ENCODE measurements at places on chromosomes 4 and X.

GRCh38 chrX:40090961-40091360 is 6.8 kb downstream of the BCOR start:
- DNase-seq = no peak

DNA sequence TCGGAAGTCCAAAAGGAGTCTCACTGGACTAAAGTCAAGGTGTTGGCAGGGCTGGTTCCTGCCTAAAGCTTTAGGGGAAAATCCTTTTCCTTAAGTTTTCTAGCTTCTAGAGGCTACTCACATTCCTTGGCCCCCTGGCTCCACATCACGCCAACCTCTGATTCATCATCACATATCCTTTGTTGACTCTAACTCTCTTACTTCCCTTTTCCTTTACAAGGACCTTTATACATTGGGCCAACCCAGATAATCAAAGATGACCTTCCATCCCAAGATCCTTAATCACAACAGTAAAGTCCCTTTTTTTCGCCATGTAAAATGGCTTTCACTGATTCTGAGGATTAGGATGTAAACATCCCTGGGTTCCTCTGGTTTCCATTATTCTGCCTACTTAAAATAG is 146.4 kb upstream of the DCAF8L1 start:
- DNase-seq = no peak

DNA sequence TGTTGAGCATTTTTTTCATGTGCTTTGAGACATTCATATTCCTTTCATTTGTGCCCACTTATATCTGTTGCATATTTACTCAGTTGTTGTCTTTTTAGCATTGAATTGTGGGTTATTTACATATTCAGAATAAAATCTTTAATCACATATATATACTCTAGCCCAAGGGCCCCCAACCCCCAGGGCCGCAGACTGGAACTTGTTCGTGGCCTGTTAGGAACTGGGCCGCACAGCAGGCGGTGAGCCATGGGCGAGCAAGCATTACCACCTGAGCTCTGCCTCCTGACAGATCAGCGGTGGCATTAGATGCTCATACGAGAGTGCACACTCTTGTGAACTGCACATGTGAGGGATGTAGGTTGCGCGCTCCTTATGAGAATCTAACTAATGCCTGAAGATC is 480.6 kb downstream of the KCTD8 start:
- no peak for DNase-seq

GRCh38 chrX:84469226-84469625 is 33.0 kb downstream of the HDX start:
- DNase-seq = no peak

GRCh38 chrX:50100188-50100587 is 100.6 kb downstream of the AKAP4 start:
- DNase-seq = no peak

DNA sequence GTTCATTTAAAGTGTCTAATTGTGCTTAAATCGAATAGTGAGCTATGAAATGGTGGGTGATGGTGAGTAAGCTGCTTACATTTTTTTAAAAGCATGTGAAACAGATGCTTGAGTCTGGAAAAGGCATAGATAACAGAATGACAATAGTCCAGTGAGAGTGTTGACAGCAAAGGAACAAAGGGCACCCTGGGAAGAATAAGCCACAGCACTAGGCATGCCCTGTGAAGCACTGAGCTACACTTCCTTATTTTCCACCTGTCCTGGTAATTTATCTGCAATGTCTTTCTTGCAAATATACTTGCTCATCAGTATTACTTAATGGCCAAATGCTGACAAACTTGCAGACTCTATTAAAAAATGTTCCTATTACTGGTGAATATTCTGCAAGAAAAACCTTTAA is 168.7 kb downstream of the PRDM5 start:
- no peak for DNase-seq

DNA sequence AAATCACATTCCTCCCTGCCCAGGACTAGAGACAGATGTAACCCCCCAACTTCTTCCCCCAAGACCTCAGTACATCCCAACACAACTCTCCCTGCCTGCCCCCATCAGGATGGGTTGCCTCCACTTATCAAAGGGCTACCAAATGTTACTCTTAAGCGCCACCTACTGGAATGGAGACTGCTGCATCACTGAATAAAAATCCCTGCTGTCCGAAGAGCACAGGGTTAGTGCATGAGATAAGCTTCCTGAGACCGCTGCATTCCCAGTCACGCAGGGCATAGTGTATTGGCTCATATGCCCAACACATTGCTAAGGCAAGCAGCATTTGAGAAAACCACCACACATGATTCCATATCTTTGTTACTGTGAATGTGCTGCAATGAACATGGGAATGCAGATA is 544.5 kb downstream of the PPP4R3C start:
- no peak for DNase-seq

GRCh38 chr4:113677325-113677724 is 84.2 kb downstream of the CAMK2D start:
- no peak for DNase-seq

GRCh38 chrX:23103546-23103945 is 103.8 kb downstream of the DDX53 start:
- no peak for DNase-seq

GRCh38 chrX:152821145-152821765 is 9.3 kb downstream of the CETN2 start:
- DNase-seq = no peak

DNA sequence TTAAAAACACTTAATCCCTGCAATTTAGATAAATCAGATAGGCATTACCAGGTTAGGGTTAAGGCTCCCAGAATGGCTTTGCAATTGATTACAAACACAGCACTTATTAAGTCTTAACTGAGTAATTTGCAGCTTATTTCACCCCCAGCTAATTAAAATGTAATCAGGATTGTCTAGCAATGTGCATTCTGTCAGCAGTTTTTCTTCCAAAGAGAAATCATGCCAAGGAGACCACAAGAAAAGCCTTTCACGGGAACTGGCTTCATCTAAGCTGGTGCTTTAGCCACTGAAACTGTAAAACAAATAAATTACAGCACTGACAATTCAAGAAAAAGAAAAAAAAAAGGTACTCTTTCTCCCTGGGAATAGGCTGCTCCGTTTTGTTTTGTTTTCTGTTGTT is 2.1 kb downstream of the ANOS1 start:
- no peak for DNase-seq

DNA sequence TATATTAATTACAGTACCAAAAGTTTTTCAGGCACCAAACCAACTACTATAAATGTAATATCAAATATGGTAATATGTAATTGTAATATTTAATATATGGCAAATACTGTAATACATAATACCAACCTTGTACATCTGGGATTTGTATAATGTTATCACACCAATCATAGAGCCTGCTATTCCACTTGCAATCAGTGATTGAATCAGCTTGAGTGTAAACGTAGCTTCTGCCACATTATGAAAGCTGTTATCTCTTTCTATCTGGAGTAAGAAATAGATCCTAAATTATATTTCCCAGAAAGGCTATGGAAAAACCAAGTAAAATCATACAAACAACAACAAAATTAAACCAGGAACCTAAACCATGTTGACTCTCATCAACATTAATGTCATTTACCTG is 24.7 kb upstream of the NEUROG2 start:
- no peak for DNase-seq

DNA sequence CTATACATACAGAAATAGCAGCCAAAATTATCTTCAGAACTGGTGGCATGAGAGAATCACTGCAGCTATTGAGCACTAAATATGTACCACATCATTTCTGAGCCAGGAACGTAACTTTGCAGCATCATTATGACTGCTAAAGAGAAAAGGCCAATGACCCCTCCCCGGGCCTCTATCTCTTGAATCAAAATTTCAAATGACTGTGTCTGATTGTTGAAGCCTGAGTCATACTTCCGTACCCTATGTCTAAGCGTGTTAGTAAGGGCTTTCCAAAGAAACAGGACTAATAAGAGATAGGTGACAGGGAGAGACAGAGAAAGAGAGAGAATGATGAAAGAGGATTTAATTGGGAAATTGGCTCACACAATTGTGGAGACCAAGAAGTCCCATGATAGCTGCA is 445.5 kb upstream of the SPANXN1 start:
- DNase-seq = no peak

GRCh38 chrX:46627711-46628419 is 54.3 kb downstream of the CHST7 start:
- no peak for DNase-seq

GRCh38 chr4:98771959-98772632 is 113.7 kb upstream of the TSPAN5 start:
- DNase-seq = no peak

Measured in GF-D8 (cell line).